HFFc6 (cell line): ENCODE measurements at places on chromosomes 4 and X.

DNA sequence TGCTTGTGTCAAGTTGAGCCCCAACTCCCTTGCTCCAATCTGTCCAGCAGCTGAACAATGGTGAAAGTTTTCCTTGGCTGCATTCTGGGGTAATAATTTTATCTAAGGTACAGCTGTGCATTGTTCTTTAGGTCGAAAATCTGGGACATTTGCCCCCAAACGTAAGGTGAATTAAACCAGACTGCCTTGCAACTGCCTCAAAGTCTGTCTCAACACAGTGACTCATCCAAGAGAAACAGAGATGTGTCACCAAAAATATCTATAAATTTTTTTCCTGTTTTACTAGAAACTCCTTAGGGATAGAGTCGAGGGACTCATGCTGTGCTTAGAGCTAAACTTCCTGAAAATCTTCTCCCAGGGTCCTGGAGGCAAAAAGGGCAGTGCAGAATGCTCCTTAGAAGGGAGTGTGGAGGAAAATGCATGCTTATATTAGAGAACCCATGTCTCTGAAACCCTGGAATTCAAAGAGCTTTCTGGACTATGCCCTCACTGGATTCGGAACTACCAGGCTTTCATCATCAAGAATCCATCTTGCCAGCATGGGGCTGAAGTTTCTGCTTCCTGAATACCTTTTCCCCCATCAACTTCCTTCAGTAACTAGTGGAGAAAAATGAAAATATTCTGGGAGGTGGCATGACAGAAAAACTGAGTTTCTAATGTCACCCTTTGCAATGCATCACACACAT, 115.7 kb downstream of the PALLD start:
- DNase-seq, result peak; percentile 73

- no peak for DNase-seq
Measured at GRCh38 chrX:67544281-67545035, 637 bp downstream of the AR start.

- no peak for DNase-seq
Measured at GRCh38 chr4:180947425-180947824, 1295.8 kb upstream of the TENM3 start.

GRCh38 chr4:184477201-184477999, 3.0 kb upstream of the IRF2 start:
- DNase-seq, result no peak

DNA sequence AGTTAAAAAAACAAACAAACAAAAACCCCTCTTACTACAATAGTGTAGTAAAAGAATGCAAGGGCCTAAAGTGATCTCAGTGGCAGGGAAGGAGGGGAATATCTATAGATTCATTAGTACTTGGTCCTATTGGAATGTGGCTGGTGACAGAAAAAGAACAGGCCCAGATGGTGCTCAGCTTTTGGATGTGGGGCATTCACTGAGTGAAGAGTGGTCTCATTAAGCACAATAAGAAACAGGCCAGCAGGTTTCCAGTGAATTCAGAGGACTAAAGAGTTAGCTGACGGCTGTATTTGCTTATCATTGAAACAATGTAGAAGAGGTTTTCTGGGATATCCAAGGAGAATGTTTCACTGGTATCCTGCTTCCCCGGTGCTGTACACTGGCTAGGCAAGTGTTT, 243.8 kb upstream of the HHIP start:
- no peak for DNase-seq

GRCh38 chr4:175339100-175339707, 421.0 kb downstream of the ADAM29 start:
- peak; percentile 36 for DNase-seq

GRCh38 chrX:39895218-39896110, 202.3 kb downstream of the BCOR start:
- no peak for DNase-seq

- DNase-seq, result no peak
Measured at GRCh38 chrX:73398185-73398914, 48.5 kb upstream of the CDX4 start.

DNA sequence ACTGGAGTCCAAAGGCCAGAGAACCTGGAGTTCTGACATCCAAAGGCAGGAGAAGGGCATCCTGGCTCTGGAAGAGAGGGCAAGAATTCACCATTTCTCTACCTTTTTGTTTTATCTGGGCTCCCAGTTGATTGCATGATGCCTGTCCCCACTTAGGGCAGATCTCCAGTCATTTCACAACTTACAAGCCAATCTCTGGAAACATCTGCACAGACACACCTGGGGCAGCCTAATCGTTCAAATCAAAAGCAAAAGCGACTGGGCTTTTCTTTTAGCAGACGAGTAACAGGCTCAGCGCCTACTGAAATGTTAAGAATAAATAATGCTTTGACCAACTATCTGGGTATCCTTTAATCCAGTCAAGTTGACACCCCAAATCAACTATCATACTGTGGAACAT, 136.0 kb upstream of the NPY2R start:
- DNase-seq, result no peak

- DNase-seq, result peak; percentile 12
Measured at GRCh38 chr4:114040319-114041116, 61.1 kb upstream of the ARSJ start.

DNA sequence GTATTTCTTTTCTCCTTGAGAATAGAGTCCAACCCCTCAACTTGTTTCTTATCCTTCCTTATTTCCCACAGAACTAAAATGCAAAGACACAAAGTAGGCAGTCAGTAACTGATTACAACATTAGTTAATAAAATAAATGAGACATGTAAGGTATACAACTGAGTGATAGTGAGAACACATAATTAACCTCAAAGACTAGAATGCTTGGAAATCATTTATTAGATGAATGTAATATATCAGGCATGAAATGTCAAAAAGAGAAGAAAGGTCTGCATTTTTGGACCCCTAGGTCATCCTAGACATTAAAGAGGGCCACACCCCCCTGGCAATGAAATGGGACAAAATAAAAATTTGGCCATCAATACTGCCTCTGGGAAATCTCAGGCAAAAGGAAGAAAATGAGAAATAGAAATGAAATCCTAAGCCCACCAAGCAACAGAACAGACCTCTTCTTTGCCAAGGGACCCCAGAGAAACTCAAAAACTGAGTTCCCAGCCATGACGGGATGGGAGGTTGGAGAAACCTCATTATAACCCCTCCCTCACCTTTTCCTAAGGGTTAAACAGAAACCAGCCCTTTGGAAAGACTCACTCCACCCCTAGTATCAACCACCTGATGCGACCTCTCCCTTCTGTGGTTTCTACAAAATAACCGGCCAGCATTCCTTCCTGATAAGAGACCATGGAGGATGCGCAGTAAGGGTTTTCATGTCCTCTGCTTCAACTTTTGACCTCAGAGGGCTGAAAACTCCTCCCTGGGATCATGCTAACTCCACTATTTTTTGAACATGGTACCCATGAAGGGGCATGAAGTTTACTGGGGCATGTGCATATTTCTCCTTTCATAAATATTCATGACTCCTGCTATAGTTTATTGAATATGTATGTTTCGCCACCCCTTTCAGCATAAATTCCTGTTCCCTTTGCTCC, 90.0 kb upstream of the EXOC1L start:
- no peak for DNase-seq

DNA sequence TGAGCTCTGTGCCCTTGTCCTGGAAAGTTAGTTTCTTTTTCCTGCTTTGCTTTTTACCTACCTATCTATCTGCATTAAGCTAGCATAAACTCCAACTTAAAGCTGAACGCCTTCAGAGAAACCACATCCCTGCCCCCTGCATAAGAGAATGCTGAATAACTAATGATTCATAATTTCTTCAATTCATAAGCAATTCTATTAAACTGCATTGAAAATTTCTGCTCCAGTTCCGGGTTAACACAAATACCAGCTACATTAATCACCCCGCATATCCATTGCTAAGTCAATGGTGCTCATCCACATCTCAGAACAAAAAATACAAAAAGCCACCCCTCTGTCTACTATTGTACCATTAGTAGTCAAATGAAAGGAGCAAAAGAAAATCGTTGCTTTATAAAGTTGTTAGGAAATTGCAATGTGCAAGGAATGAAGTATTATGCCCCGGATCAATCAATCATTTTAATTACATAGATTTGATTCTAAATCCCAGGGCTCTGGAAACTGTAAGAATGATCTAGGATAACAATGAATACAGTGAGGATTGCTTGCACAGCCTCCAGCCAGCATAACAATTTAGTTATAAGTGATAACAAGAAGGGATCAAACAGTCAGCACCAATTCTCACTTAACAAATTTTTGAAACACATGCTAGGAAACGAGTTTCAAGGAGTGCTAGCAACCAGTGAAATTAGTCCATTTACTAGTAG, 106.8 kb downstream of the ELOVL6 start:
- peak; percentile 67 for DNase-seq

DNA sequence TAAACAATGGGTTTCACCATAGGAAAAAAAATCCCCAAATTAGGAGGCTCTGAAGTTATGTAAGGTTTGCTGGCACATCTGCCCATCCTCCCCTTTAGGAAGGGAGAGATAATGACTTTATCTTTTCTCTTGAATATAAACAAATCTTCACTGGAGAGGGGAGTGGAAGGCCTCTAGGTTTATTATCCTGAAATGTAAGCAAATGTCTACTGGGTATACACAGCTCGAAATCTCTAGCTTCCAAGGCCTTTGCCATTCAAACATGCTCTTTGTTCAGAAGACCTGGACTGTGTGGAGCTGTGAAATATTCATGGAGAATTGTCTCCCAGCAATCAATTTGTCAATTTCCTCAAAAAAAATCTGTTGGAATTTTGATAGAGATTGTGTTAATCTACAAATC, 21.7 kb upstream of the MED14 start:
- DNase-seq, result no peak

DNA sequence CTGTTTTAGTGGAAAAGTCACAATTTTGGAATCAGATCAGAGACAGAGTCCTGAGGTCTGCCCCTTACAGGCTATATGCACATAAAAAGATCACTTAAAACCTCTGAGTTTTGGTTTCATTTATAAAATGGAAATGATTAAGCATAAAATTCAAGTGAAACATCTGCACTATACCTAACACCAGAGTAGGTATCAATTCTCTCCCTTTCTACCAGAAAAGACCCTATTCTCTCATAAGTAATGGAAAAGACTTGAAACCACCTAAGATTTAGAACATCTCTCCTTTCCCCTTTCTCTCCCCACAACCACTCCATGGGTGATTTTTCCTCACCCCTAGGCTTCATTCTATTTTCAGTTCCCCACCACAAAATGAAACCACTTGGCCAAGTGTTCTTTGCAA, 907 bp downstream of the LHFPL1 start:
- DNase-seq, result no peak

GRCh38 chrX:96971812-96972211, 88.1 kb downstream of the RPA4 start:
- DNase-seq, result no peak

DNA sequence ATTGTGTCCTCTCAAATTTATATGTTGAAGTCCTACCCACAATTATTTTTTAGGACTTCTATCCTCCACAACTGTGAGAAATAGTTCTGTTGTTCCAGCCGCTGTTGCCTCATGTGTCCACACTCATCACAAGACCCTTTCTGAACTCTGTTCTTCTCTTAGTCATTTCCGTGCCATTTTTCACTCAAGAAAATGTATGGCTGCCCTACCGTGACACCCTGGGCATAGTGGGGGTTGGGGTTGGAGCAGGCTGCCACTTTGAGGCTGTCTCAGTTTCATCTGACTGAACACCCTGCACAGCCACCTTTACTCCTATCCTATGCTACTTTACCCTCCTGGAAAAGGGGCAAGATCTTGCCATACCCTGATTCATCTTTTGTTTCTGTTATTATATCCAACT, 319.1 kb downstream of the TENM3 start:
- no peak for DNase-seq

GRCh38 chrX:147912093-147912801, 528 bp downstream of the FMR1 start:
- DNase-seq, result peak; percentile 10

GRCh38 chr4:609400-610050, 15.8 kb upstream of the PDE6B start:
- DNase-seq, result no peak

GRCh38 chrX:31423609-31424189, 351.9 kb upstream of the FTHL17 start:
- peak; percentile 18 for DNase-seq

DNA sequence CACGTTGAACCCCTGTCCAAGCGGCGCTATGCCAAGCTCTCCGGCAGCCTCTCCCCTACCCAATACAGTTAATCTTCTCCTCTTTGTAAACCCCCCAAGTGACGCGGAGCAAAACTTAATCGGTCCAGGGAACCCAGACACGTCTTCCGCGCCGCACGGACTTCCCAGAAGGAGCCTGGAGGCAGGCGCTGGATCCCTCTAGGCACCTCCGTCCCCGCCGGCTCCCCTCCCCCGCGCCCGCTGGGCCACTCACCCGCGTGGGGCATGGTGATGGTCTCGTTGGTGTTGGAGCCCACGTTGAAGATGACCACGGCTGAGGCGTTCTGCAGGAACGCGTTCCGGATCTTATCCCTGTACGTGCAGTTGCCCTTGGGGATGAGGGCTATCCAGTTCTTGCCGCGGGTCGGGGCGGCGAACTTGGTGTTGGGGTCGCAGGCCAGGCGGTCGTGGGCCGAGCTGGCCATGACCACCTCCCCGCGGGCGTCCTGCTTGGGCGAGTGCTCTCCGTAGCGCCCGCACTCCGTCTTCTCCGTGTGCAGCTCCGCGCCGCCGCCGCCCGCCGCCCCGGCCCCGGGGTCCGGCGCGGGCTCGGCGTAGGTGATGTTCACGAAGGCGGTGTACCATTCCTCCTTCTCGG, 1.1 kb downstream of the RNF150 start:
- DNase-seq, result no peak

- DNase-seq, result no peak
Measured at GRCh38 chr4:184167576-184167975, 50.1 kb downstream of the ENPP6 start.

DNA sequence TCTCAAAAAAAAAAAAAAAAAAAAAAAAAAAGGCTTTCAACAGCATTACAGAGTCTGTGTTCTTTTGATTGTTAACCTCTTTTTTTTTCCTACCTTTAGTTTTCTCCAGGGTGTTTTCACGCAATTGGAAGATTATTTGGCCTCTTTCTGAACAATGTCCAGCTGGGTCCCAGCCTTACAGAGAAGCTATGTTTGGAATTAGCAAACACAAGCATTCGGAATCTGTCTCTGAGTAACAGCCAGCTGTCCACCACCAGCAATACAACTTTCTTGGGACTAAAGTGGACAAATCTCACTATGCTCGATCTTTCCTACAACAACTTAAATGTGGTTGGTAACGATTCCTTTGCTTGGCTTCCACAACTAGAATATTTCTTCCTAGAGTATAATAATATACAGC, 13.3 kb downstream of the TLR3 start:
- no peak for DNase-seq

- no peak for DNase-seq
Measured at GRCh38 chrX:41035582-41035981, 49.7 kb upstream of the USP9X start.

DNA sequence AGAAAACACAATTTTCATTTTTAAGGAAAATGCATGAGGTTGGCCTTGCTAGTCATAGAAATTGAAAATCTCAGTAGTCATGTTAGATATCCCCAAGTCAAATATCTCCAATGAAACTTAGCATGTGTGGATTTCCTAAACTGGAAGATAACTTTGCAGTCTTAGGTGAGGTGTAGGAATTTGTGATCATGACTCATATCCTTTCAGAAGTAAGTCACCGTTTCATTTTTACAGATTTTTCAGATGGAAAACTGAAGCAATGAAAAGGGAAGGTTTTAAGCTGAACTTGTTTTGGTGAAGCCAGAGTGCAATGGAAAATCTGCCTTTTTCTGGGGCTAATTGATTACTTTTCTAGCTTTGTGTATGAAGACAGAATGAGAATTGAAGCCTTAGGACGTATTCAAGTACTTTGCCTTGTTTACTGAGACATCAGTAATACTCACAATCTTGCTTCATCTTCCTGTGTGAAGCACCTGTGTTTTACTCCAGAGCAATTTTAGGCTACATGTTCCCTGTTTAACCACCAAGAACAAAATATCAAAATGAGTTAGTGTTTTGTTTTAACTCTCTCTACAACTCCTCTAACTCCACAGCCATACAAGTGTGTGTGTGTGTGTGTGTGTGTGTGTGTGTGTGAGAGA, 1662.8 kb upstream of the ADGRL3 start:
- DNase-seq, result no peak
